ENCODE measurements at places on chromosomes 16 and 17.

DNA sequence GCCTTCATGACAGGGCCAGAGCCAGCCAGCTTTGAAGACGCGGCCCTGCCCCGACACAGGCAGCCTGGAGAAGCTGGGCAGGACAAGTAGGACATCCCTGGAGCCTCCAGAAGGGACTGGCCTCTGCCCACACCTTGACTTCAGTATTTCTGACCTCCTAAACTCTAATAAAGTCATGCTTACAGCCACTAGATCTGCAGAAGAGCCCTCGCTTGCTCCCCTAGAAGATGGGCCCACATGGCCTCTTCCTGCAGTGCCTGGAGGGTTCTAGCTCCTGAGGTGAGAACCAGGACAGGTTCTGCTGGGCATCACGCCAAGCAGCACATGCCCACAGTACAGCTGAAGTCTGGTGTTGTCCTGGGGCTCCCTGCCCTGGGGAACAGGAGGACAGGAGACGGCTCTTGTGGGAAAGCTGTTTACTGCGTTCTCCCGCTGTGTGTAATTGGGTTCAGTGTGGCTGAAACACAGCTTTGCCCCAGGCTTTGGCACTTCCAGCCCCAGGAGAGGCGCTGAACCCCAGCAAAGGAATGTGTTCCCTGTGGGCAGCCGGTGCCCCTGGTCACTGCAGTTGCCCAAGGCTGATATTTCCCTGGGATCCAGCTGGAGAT lies 2.6 kb downstream of the APRT start:
- DNase-seq: no peak

DNA sequence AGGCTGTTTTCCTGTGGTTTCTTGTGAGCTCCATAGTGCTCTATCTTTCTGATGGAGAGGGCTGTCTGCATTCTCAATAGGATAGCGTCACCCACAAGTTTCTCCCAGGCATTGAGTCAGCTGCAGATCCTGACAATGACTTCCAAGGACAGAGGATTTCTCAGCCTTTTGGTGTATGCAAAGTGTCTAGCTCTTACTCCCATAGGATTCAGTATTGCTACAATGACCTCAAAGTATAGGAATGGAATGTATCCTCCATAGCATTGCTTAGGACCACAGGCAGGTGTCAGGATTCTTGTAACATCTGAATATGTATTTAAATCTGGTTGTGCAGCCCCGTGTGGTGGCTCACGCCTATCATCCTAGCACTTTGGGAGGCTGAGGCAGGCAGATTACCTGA lies 32.3 kb downstream of the SMIM36 start:
- no peak for DNase-seq

- no peak for DNase-seq
These were observed 500.0 kb upstream of the SALL1 start for GRCh38 chr16:51651061-51651466.

DNA sequence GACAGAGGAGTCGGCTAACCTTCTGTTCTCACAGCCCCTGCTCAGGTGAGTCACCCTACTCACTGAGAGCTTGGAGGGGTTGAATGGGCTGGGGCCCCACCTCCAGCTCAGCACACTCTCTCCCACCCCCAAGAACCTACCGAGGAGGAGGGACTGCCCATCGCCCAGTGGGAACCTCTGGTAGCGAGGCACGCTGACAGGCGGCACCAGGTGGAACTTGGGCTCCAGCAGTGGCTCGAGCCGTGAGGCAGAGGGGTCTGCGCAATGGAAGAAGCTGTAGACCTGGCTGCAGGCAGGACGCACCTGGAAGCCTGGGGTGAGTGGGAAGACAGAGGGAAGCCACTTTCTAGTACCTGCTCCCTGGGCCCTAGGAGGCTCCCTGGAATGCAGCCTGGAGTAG lies 28.3 kb downstream of the PIMREG start:
- no peak for DNase-seq

DNA sequence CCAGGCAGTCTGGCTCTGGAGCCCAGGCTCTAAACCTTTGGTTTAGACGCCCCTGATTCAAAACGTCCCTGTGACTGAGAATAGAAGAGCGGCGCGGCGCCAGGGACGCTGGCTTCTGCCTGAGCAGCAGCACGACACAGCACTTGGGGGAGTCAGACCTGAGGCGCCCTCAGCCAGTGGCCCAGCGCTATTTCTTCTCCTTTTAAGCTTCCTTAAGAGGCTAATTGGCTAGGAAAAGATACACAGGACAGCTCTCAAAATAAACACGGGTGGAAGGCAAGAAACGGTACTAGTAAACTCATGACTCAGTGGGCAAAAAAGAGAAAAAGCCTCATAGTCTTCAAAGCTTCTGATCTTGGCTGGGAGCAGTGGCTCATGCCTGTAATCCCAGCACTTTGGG lies 34.9 kb downstream of the GTF3C1 start:
- no peak for DNase-seq

GRCh38 chr17:30095507-30096244 lies 20.9 kb upstream of the NSRP1 start:
- peak; percentile 15 for DNase-seq

- no peak for DNase-seq
These were observed 46.6 kb upstream of the CMIP start for GRCh38 chr16:81397879-81398520.

DNA sequence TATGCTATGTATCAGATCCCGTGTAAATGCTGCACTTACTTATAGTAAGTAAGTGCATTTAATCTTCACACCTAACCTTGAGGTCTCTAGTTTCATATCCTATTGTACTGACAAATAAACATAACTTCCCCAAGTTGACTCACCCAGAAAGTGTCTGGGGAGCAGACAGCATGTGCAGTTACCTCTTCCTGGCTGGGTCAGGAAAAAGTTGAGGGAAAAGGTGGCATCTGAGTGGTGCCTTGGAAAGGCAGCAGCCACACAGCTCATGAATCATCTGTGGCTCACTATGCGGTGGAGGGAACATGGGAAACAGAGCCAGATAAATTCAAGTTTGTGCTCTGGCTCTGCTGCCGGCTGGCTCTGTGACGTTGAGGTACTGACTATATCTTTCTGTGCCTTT lies 382.0 kb upstream of the DYNLRB2 start:
- DNase-seq: no peak

DNA sequence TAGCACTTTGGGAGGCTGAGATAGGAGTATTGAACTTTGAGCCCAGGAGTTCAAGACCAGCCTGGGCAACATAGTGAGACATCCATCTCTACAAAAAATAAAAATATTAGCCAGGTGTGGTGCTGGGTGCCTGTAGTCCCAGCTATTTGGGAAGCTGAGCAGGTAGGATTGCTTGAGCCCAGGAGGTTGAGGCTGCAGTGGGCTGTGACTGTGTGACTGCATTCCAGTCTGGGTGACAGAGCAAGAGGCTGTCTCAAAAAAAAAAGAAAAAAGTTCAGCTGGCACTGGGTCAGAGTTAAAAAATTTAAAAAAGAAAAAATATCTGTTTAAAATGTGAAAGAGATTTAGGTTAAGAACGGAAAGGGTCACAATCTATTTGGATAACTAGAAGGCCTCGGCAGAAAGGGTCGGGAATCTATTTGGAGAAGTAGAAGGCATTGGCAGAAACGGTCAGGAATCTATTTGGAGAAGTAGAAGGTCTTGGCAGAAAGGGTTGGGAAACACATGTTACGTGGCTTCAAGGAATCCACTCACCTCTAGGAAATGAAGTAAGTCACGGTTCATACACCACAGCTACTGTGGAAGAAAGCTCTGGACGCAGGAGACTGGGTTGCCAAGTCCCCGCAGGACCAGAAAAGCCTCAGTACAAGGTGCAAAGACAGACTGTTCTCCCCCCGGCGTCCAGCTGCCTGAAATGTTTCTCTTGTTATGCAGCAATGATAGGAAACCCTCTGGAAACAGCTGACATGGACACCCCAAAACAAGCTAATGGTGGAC lies 25.3 kb downstream of the LMF1 start:
- DNase-seq: no peak

- DNase-seq: no peak
These were observed 69.6 kb upstream of the GSE1 start for GRCh38 chr16:85543536-85543935.

- DNase-seq: no peak
These were observed 23.6 kb downstream of the MILR1 start for GRCh38 chr17:64472564-64472963.

- DNase-seq: no peak
These were observed 7.2 kb upstream of the C17orf78 start for GRCh38 chr17:37368577-37368976.

GRCh38 chr16:88743693-88744576 lies 37.6 kb downstream of the CTU2 start:
- DNase-seq: peak; percentile 99

- no peak for DNase-seq
These were observed 5.8 kb upstream of the ABCA9 start for GRCh38 chr17:69066482-69066881.

DNA sequence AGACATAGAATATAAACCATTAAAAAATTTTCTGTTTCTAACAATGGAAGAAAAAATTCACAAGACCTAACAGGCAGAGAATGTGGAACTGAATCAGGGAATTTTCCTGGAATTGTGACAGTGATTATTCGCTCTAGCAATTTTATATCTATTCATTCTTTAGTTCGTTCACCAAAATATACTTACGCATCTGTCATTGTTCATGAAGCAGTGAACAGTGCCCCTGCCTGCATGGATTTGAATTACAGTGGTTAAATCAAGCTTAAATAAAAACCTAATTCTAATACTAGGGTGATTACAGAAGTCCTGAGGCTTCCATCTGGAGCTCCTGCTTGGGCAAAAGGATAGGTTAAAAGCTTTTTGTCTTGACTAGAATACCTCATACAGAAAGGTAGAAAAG lies 48.6 kb downstream of the ABCA8 start:
- no peak for DNase-seq

DNA sequence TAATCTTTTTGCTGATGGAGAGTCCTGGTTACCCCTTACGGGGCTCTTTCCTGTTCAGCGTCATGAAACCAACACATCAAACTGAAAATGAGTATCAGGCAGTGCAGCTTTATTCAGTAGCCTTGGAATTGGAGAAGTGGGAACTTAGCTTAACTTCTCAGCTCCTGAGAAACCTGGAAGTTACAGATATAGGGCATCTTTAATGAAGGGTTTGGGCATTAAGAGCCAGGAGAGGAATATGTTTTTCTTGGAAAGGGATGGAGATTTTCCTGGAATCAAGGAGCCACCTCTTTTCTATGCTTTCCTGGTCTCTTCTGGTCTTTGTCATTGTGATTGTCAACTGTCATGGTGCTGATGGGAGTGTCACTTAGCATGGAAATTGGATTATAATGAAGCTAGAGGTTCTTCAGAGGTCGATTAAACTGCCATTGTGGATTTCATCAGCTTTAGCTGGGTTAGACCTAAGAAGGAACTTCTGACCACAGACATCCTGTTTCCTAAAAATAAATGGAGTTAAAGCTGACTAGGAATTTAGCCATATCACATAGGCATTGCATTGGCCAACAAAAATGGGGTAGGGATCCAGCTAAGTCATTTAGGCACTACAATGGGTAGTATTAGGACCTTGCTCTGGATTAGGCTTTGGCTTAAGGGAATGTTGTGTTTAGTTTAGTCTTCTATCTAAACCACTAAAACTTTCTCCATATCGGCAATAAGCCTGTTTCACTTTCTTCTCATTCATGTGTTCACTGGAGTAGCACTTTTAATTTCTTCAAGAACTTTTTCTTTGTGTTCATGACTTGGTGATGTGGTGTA lies 186.4 kb downstream of the BCAS3 start:
- no peak for DNase-seq

DNA sequence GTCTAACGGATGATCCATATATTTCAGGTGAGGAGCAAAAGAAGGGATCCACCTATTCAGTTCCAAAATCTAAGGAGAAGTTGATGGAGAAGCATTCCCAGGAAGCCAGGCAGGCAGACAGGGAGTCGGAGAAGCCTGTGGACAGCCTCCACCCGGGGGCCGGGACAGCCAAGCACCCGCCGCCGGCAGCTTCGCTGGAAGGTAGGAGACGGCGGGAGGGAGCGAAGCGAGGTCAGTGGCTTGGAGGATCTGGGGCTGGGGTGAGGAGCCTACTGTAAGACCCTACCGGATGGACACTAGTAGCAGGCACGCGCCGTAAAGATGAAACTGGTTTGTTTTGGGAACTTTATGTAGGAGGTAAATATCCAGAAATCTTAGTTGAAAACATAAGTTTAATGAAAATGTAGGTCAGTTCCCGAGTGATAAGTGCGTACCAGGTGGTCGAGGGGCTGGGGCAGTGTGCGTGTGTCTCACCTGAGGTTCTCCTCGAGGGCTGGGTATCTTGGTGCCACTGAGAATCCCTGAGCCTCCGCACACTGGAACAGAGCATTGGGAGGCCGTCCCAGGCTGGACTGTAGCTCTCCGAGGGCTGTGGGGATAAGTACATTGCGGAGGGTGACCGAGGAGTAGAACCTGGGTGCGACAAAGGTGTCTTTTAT lies 714 bp downstream of the SPATA33 start:
- peak; percentile 85 for DNase-seq

GRCh38 chr16:88688013-88688778 lies 1.9 kb upstream of the SNAI3 start:
- peak; percentile 83 for DNase-seq

DNA sequence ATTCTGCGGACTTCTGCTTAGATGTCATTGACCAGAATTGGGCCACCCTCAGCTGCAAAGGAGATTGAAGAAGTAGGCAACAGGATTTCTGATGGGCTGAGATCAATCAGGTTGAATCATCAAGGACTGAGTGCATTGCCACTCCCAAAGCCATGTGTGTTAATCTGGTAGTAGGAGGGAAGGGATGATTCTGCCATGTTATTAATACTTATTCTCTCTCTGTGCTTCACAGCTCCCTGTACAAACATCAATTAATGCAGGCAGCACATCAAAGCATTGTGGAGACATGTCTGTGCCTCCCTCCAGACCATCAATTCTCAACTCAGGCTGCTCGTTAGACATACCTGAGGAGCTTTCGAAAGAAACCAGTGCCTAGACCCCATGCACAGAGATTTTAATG lies 11.6 kb downstream of the LRRC3C start:
- no peak for DNase-seq

GRCh38 chr16:66375451-66375850 lies 9.0 kb downstream of the CDH5 start:
- no peak for DNase-seq

- no peak for DNase-seq
These were observed 143.7 kb upstream of the GNAO1 start for GRCh38 chr16:56047307-56048234.

- no peak for DNase-seq
These were observed 8.5 kb downstream of the CMTM4 start for GRCh38 chr16:66687906-66688625.

DNA sequence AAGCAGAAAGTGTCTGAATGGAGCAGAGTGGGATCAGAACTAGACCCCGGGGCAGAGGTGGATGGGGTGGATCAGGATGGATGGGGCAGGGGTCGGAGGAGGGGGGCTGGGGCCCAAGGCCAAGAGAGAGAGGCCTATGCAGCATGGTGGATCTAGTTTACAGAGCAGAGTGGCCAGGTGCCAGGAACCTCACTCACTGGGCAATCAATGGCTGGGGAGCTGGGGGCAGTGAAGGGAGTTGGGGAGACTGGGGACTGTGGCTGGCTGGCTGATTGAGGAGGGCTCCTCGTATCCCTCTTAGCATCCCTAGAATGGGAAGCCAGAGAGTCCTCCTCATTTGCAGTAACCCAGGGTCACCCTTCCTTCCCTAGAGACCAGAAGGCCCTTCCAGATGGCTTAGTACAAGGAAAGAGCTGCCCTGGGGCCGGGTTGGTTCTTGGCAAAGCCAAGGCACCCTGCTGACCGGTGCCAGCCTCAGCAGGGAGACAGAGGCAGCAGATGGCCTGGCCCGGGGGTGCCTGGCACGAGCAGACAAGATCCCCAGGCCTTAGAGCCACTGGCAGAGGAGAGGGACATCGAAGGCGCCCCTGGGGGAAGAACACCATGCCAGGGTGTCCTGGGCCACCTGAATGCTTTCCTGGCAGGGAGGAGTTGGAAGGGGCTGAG lies 36.8 kb downstream of the SRCIN1 start:
- no peak for DNase-seq

- no peak for DNase-seq
These were observed 28.4 kb upstream of the CBFA2T3 start for GRCh38 chr16:89005201-89006035.

Data from HuH-7.5 (cell line).